Cardiac muscle cell (in vitro differentiated cells and primary cell): ENCODE measurements at places on chromosomes 12 and 14. TPM values are rescaled to one million over a fixed set of nuclear protein-coding genes. Genes with fewer than 3 reads are reported as not detected.

Gene COX14
- 43.9 and 105 TPM in 2 replicates for total RNA-seq

Gene SGPP1
- total RNA-seq: 10.6 and 11.0 TPM in 2 replicates

GRCh38 chr12:111692575-111693210 is 6.8 kb downstream of the ACAD10 start:
- H3K27me3 ChIP-seq: no peaks in the 10 kb centered on the region
- no peaks in the 10 kb centered on the region for H3K4me1 ChIP-seq
- no peak overlapping the region for H3K27ac ChIP-seq
- H3K36me3 ChIP-seq: peaks cover 17% of the 10 kb centered on the region
- no peak for DNase-seq

GRCh38 chr14:70881549-70882177 is 25.6 kb upstream of the PCNX1 start:
- no peak overlapping the region for H3K4me3 ChIP-seq
- DNase-seq: no peak
- peaks cover 19% of the 10 kb centered on the region for H3K4me1 ChIP-seq
- H3K27me3 ChIP-seq: no peaks in the 10 kb centered on the region
- no peaks in the 10 kb centered on the region for H3K36me3 ChIP-seq

DNA sequence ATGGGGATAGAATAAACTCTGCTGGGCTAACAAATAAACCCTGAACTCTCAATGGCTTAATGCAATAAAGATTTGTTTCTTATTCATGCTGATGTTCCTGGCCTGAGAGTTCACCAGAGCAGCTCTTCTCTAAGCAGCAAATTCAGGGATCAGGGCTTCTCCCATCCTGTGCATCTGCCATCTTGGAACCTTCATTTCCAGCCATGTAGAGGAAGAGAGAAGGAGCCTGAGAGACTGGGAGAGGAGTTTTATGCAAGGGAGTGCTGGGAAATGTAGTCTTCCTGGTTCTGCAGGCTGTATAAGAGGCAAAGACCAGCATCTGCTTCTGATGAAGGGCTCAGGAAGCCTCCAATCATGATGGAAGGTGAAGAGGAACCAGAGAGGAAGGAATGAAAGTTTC is 20.6 kb upstream of the APOLD1 start:
- no peak overlapping the region for H3K27ac ChIP-seq
- no peaks in the 10 kb centered on the region for H3K4me1 ChIP-seq
- no peaks in the 10 kb centered on the region for H3K36me3 ChIP-seq
- H3K27me3 ChIP-seq: no peaks in the 10 kb centered on the region

- H3K27ac ChIP-seq: no peak overlapping the region
- no peak for DNase-seq
- no peak overlapping the region for H3K4me3 ChIP-seq
- H3K27me3 ChIP-seq: no peaks in the 10 kb centered on the region
- no peaks in the 10 kb centered on the region for H3K4me1 ChIP-seq
- no peaks in the 10 kb centered on the region for H3K36me3 ChIP-seq
Observed at GRCh38 chr12:83985084-83985483, 927.5 kb downstream of the SLC6A15 start.

GRCh38 chr12:28539691-28540323 is 349.6 kb downstream of the CCDC91 start:
- H3K4me3 ChIP-seq: no peak overlapping the region
- no peaks in the 10 kb centered on the region for H3K36me3 ChIP-seq
- H3K27ac ChIP-seq: no peak overlapping the region
- DNase-seq: no peak
- no peaks in the 10 kb centered on the region for H3K4me1 ChIP-seq
